ENCODE measurements at places on chromosomes 5 and 9. TPM values are rescaled to one million over a fixed set of nuclear protein-coding genes. Genes with fewer than 3 reads are reported as not detected.

Gene SLC36A1
- total RNA-seq = 8.4 TPM

GRCh38 chr5:135272311-135272805 is 126.7 kb downstream of the MACROH2A1 start:
- DNase-seq = peak; percentile 54

- no peak for DNase-seq
These were observed 18.5 kb upstream of the SLC24A2 start for GRCh38 chr9:19807182-19807892.

- no peak for DNase-seq
These were observed 838.4 kb upstream of the NUDT12 start for GRCh38 chr5:104400941-104401340.

DNA sequence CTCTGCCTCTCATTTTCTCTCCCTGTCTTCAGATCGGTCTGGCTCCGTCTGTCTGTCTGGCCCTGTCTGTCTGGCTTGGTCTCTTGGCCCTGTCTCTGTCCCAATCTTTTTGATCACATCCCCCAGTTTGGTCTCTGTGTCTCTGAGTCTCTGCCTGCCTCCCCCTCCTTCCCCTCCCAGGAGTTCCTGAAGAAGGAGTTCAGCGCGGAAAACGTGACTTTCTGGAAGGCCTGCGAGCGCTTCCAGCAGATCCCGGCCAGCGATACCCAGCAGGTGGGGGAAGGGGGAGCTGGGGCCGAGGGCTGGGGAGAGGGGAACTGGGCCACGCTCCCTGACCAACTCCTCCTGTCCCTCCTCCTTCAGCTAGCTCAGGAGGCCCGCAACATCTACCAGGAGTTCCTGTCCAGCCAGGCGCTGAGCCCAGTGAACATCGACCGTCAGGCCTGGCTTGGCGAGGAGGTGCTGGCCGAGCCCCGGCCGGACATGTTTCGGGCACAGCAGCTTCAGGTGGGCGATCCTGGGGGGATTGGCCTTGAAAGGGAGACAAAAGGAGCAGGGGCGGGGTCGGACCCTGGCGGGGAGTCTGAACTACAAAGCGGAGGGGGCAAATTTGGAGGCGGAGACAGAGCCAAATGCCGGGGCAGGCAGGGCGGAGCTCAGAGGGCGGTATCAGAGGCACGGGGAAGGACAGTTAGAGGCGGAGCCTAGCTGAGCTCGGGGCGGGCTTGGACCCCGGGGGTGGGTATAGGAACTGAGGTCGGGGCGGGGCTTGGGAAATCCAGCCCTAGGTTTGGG is 9.0 kb downstream of the RGS14 start:
- peak; percentile 98 for DNase-seq

Data from K562 (cell line).